C1 segment of cervical spinal cord (tissue), 14 donors: ENCODE measurements at places on chromosomes 3 and 15.

DNA sequence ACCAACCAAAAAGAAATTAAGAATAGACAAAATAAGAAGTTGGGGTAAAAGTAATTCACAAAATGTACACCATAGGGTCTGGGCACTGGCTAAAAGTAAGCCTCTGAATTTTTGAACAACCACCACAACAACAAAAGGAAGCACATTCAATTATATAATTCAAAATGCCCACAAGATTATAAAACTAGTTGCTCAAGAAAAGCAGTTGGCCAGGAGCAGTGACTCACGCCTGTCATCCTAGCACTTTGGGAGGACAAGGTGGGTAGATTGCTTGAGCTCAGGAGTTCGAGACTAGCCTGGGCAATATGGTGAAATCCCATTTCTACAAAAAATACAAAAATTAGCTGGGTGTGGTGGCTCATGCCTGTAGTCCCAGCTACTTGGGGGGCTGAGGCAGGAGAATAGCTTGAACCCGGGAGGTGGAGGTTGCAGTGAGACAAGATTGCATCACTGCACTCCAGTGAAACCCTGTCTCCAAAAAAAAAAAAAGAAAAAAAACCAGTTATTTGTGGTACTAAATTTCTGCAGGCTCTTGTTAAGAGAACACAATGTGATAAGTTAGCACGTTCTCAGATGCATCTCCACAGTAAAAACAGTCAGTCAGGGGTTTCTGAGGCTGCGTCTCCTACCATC, 6.6 kb upstream of the ATP11B start:
- no peak for DNase-seq

GRCh38 chr3:191461113-191461595, at the start of gene PYDC2:
PYDC2 (plus strand) TSS chr3:191461163; CDS start chr3:191461163, 0 bp downstream.
- DNase-seq, result no peak

- DNase-seq, result no peak
Measured at GRCh38 chr15:88029696-88030095, 226.8 kb downstream of the NTRK3 start.

DNA sequence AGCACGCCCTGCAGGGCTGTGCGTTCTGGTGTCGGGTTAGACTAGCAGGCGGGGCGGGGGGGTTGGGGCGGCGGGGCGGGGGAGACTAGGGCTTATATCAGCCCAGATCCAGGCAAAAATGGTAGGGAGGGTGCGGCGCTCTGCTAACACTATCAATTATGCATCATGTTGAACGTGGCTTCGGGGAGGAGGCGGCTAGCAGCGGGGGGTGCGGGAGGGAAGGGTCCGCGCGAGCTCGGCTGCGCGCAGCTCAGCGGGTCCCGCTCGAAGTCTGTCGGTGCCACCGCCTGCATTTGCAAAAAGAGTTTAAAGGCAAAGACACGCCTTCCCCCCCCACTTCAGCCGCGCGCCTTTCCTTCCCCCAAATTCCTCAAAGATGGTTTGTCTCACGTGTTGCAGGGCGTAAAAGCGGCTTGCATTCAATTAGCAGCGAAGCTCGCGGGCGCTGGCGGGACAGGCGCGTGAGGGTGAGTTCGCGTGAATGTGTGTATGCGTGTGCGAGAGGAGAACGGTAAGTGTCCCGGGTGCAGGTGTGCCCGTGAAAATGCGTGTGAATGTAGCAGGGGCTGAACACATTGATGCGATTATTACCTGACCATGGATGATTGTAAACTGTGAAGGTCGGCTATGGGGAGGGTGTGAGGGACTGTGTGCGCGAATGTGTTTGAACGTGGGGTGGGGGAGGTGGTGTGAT, at the start of gene ISLR2:
ISLR2 (plus strand) TSS at position 432 of the 694 bp plus-strand sequence. CDS start 2,169 bp downstream, outside the sequence.
- DNase-seq, result no peak

DNA sequence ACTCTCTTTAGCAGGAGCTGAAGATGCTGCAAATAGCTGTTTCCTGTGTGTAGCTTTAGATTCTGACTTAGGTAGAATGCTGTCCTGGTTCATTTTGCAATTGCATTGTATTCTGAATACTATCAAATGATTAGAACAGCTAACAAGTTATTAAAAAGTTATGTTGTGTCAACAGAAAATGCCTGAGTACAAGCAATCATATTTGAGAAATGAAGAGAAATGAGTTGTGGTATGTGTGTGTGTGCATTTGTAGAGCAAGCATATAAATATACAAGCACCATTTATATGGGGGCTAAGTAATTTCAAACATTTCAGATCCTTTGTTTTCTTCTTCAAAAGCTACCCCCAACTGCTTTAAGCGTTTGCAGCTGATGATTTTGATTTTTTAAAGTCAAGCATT, 7.8 kb downstream of the ZIC1 start:
- no peak for DNase-seq
